Coronary artery (tissue), 2 donors: ENCODE measurements at places on chromosomes 5 and 9.

DNA sequence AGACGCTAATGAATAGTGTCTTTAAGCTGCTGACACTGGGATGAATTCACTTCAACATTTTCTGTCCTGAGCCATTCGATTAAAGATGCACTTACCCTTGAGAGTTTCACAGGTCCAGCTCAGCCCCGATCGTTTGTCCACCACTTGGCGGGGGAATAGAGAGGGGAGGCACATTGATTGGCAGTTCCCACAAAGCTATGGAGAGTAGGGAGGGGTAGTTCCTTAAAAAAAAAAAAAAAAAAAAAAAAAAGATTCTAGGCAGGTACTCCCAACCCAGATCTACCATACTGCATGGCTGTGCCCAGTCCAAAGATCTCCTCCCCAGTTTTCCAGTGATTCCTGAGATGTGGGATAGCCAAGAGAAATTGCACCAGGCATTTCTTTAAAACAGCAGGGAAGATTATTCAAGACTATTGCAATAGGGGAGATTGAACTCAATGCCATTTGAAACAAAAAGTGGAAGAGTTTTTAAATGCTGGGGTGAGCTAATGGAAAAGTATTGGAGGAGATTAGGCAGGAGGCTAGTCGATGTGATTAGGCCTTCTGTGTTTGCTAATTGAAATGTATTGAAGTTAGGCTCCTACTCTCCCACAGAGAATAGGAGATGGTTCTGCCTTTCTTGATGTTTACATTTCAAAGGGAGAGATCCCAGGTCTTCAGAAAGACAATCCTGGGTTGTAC is 2217.4 kb upstream of the WWC1 start:
- no peak for DNase-seq

DNA sequence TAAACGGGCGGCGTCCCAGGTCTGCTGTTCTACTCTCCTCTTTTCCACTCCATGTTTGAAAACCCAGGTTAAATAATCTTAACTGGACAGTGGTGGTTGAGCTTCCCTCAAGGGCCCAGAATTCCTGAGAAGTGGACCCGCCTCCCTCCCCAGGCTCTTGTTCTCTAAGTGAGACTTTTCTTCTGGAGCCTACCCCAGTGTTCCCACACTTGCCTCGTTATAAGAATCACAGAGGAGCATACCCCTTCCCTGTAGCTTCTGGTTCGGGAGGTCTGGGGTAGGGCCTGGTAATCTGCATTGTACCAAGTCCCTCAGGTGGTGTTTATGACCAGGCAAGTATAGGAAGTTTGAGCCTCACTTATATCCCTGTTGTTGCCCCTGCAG is 12.0 kb downstream of the PSD2 start:
- DNase-seq, result no peak

DNA sequence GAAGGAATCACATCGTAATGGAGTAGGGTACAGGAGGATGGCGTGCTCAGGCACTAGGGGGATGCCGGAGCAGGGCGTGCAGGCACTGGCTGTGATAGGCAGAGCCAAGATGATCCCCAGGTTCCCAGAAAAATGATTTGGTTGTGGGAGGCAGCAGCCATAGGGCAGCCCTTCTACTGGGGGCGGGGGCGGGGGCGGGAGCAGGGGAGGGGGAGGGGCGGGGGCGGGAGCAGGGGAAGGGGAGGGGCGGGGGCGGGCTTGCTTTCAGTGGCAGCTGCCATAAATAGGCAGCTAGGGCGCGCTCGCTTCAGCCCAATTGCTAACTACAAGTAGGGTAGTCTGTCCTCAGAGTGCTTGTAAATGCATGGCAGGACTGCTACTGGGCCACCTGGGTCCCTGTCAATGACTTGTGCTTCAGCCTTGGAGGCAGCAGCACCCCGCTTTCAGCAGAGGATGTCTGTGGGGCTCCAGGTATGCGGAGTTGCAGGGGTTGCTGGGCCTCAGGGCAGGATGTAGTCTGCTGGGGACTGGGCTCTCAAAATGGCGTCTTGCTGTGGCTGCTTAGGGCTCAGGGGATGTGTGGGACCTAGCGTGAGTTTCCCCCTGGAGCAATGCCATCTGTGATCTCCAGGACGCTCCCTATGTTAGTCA is 354.3 kb downstream of the RAB3C start:
- DNase-seq, result no peak

DNA sequence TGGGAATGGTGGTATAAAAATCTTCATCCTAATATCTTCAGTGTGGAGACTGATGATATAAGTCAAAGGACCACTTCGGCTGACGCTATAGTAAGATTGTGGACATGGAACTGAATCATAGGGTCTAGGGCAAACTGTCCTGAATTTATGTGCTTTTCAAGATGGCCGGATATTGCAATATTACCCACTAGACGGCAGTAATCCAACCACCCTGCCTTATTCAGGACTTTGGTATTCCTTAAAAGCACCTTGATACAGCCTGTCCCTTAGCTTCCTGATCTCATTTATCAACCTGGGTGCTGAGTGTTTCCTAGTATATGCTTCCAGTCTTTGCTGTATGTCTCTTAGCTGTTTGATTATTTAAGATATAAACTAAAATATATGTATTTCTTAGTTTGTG is 71.2 kb upstream of the COX7C start:
- DNase-seq, result no peak

DNA sequence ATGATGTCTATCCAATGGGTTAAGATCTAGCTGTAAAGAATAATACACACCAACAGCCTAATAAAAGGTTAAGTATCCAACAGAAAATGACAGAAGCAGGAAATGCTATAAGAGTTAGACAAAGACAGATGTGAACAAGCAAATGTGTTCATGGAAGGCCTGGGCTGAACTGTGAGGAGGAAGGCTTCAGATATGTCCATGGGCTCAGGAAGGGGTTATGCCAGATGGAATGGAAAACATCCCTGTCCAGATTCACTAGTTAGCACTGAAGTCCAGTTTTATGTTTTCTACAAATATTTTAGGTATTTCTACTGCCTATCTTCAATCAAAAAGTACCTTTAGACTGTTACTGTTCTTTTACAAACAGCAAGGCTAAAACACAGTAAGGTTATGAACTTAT is 27.1 kb downstream of the ERAP1 start:
- DNase-seq, result no peak
